ENCODE measurements at places on chromosomes 1 and 21.
A peak's percentile ranks its signal among the peaks of the same experiment; 100 is the strongest.

DNA sequence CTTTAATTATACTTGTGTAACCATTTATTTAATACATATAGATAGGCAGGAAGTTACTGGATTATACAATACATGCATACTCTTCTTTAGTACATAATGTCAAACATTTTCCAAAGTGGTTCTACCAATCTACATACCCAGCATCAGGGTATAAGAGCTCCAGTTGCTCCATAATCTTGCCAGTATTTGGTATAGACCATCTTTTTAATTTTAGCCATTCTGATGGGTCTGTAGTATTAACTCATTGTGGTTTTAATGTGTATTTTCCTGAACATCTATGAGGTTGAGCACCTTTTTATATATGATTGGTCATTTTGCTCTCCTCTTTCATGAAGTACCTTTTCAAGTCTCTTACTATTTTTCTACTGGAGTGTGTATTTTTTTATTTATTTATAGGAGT is 32.1 kb downstream of the EBNA1BP2 start:
- DNase-seq, result no peak

DNA sequence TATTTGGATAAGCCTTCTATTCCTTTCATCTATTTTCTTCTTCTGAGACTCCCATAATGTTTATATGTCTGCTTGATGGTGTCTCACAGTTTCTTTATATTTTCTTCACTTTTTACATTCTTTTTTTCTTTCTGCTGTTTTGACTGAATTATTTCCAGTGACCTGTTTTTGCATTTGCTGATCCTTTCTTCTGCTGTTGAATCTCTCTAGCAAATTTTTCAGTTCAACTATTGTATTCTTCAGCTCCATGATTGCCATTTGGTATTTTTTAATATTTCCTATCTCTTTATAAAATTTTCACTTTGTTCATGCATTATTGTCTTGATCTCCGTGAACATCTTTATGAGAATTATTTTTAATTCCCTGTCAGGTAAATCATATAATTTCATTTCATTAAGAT is 122.3 kb upstream of the ST6GALNAC5 start:
- DNase-seq, result no peak

GRCh38 chr1:77504986-77505385 is 177.5 kb downstream of the ZZZ3 start:
- DNase-seq, result no peak

- no peak for DNase-seq
These were observed 508.8 kb upstream of the ZP4 start for GRCh38 chr1:238399558-238399957.

DNA sequence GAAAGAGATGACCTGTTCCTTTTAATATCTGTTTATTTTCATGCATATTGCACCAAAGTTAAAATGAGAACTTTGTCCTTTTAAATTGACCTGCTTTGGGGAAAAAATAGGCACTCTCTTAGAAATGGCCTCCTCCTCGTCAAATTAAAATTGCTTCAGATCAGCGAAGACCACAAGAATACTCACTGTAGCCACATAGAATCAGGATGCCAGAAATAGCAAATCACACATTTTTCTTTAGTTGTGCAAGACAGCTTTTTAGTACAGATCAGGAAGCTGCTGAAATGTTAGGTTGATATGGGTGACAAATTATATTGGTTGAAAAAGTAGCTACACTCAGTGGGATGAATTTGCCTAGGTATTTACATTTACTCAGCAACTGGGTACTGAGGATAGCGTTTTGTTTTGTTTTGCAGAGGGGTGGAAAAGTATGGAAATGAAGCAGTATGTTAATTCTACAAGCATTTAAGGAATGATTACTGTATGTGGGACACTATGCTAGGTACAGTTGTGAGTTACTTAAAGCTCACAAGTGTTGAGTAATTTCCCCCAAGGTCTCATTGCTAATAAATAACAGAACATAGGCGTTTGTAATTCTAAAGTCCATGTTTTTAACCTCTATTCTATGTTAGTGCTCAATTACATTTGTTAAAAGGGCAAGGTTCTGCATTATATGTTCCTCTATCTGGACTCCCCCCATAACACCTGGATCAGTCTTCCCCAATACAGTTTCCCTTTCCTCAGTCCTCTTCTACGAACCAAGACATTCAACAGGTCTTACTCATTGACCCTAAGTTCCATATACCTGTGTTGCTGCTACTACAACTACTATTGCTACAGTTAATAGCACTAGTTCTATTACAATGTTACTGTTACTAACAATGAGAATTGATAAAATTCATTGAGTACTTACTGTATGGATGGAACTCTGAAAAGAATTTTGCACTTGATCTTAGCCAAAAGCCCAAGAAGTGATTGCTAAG is 99.4 kb upstream of the S1PR1 start:
- DNase-seq, result no peak

DNA sequence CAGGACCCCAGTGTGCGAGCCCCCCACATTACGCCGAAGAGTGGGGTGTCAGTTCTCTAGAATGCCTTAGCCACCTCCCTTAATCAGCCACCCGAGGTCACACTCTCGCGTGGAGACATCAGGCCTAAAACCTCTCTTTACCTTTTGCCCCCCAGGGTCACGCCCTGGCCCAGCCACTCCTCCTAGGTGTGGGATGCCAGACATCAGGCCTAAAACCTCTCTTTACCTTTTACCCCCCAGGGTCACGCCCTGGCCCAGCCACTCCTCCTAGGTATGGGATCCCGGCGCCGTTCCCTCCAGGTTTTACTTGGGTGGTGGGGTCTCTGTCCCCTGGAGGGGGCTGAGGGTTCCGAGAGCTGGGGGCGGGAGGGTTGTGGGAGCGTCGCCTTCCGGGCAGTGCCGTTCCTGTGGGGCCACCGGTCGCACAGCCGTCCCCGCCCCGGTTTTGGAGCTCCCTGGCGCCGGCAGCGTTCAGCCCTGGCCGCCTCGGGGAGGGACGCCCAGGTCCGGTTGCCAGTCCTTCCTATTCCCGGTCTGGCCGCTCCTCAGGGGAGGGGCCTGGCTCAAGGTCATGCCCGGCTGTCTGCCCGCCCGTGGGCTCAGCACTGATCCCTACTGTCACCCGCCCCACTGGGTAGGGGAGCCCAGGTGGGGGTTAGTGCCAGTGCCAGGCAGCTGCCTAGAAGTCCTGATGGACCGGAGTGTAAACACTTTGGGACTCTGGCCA is 882 bp downstream of the VPS13D start:
- DNase-seq, result no peak

GRCh38 chr1:45876000-45876617 is 72.7 kb downstream of the MAST2 start:
- DNase-seq, result no peak

DNA sequence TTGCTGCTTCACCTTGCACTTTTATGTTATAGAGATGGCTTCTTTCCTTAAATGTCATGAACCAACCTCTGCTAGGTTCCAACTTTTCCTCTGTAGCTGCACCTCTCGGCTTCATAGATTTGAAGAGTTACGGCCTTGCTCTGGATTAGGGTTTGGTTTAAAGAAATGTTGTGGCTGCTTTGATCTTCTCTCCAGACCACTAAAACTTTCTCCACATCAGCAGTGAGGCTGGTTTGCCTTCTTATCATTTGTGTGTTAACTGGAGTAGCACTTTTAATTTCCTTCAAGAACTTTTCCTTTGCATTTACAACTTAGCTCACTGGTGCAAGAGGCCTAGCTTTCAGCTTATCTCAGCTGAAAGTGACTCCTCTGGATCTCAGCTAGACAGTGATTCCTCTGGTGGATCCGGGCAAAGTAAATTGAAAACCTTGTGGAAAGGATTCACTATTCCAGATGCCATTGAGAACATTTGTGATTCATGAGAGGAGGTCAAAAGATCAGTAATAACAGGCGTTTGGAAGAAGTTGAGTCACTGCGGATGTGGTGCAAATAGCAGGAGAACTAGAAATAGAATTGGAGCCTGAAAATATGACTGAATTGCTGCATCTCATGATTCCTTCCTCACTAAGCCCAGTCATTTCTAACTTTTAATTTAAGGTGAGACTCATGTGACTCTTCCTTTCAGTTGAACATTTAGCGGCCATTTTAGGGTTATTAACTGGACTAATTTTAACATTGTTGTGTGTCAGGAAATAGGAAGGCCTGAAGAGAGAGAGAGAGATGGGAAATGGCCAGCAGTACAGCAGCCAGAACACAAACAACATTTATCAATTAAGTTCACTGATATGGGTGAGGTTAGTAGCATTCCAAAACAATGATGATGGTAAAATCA is 16.2 kb upstream of the RGS1 start:
- DNase-seq, result no peak

DNA sequence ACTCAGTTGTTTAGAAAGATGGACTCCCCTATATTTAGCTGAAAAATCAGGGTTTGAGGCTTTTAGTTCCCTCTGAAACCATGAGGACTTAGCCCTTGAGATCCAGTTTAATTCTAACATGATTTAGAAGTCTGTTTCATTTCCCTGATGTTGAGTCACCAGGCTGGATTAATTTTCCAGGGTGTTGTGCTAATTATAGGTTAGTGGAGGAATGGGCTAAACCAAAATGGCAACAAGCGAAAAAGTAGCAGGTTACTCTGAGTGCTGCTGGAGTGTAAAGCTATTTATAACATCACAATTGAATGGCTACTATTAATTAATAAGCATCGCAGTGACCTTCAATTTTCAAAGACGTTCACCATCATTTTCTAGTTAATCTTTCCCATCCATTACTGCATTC is 15.5 kb upstream of the USP24 start:
- DNase-seq, result no peak

DNA sequence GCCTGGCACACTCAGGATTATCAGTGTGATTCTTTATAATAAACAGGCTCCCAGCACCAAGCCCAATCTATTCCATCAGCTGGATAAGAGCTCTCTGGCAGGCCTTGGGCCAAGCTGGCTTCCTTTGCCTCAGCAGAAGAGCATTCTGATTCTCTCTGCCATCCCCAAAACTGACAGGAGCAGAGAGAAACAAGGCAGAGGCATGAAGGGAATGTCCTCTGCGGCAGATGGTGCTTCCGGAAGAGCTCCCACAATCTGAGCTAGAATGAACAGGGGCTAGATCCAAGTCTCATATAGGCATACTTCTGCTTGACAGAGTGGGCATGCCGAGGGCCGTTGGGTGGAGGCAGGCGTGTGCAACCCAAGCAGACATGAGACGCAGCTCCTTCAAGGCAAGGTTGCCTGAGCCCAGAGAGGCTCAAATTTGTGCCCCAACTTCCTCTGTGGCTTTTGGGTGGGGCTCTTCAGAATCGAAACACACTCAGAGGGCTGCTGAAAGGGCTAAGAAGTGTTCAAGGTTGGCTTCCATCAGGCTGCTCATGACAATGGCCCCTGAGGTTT is 4.0 kb downstream of the CAPN2 start:
- peak; percentile 63 for DNase-seq

DNA sequence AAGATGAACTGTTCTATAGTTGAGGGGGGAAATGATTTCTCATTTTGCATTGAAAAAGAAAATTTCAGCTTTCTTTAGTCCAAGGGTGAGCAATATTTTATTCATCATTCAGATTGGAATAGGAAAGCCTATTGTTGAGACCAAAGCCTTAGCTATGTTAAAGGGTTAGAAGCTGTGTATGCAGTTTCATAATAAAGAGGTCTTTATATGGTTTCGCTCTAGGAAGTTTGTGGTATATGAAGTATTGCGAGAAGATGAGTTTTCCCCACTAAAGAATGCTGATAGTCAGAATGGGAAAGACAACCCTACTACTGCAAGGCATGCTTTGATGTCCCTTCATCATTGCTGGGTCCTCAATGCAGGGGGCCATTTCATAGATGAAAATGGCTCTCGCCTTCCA is 28.6 kb downstream of the UAP1 start:
- no peak for DNase-seq

All from CD4-positive, alpha-beta T cell treated with Interferon gamma for 1 hour (primary cell).